ENCODE measurements at places on chromosomes 6 and 20. TPM values are rescaled to one million over a fixed set of nuclear protein-coding genes. Genes with fewer than 3 reads are reported as not detected.

NFATC2 gene
- 7.8 TPM for total RNA-seq

OXT gene
- not detected for total RNA-seq

ZSCAN23 gene
- 2.2 TPM for total RNA-seq

ADTRP gene
- total RNA-seq: not detected

DNA sequence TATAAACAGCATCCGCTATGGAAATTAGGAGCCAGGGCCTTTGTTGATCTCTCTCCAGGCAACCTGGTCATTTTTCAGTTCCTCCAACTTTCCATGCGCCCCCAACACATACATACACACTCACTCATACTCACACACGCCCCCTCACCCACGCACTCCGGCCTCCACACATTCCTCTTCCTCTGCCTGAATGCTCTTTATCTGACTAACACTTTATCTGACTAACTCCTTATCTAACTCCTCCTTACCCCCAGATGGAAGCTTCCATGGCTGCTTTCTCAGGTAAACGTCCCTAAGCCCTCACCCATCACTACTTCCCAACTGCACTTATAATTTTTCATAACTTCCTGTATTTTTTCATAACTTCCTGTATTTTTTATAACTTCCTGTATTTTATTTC lies 17.4 kb downstream of the CASS4 start:
- no peak overlapping the region for H3K4me3 ChIP-seq
- DNase-seq: no peak
- H3K27me3 ChIP-seq: no peaks in the 10 kb centered on the region
- no peak overlapping the region for H3K27ac ChIP-seq

GRCh38 chr20:2804852-2805688 lies 4.6 kb upstream of the CPXM1 start:
- no peak overlapping the region for H3K4me3 ChIP-seq
- no peak overlapping the region for H3K27ac ChIP-seq
- no peak for DNase-seq

- H3K27me3 ChIP-seq: no peaks in the 10 kb centered on the region
- no peaks in the 10 kb centered on the region for H3K36me3 ChIP-seq
- no peak overlapping the region for H3K27ac ChIP-seq
- H3K4me3 ChIP-seq: no peak overlapping the region
- DNase-seq: no peak
These were observed 56.1 kb downstream of the NFATC2 start for GRCh38 chr20:51486197-51487005.

DNA sequence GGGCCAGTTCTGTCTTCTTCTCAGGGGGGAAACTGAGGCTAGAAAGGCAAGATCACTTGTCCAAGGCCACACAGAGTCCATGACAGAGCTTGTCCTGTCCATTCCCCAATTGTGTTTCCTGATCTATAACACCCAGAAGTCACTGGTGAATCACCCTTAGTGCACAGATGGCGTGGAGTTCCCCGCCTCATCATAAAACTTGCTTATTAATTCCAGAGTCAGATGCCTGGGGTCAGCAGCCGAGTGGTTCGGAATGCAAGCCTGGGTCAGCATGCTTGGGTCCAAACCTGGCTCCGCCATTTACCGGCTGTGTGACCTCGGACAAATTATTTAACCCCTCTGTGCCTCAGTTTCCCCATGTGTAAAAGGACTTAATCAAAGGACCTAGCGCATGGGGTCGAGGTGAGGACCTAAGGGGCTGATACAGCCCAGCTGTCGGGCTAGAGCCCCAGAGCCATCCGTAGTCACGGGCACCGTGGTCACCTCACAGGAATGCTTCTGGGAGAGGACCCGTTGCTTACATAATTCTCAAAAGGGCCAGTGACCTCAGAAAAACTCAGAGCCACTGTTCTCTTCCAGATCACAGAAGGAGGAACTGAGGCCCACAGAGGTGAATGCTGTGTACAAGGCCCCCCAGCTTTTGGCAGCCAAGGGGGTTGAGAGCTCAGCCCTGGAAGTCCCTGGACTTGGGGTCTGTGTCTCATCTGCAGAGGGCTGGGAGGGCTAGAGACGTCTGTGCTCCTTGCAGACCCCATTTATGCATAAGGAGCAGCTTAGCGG lies 1.4 kb upstream of the ZBP1 start:
- no peaks in the 10 kb centered on the region for H3K4me1 ChIP-seq
- H3K4me3 ChIP-seq: no peak overlapping the region
- no peaks in the 10 kb centered on the region for H3K36me3 ChIP-seq
- no peak for DNase-seq
- H3K27ac ChIP-seq: no peak overlapping the region
- H3K27me3 ChIP-seq: no peaks in the 10 kb centered on the region

- H3K27ac ChIP-seq: no peak overlapping the region
- DNase-seq: no peak
- no peaks in the 10 kb centered on the region for H3K27me3 ChIP-seq
- H3K4me1 ChIP-seq: no peaks in the 10 kb centered on the region
- H3K4me3 ChIP-seq: no peak overlapping the region
These were observed 66.0 kb upstream of the OLIG3 start for GRCh38 chr6:137560184-137560563.

DNA sequence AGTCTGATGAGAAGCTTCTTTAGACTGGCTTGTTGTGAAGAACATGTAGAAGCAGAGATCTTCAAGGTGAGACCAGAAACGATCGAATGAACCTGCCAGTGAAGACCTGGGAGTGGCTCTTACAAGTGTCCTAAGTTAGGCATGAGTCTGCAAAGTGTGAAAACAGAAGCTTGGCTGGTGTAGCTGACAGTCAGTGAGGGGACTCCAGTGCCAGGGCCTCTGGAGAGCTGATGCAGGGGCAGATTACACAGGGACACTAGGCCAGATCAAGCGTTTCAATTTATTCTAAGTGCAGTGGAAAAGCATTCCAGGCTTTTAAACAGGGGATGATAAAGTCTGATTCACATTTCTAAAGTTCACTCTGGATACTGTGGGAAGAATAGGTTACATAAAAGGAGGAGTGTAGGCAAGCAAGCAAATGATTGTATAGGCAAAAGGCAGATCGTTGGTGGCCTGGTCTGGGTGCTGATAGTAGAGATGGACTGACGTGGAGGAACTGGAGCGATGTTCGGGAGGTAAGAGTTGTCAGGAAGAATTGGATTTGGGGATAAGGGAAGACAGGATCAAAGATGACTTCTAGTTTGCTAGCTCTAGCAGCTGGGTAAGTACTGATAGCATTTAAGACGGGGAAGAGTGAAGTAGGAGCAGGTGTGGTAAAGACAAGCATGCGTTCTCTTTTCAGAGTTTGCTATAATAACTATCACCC lies 133.5 kb downstream of the MAN1A1 start:
- H3K27me3 ChIP-seq: no peaks in the 10 kb centered on the region
- DNase-seq: no peak
- no peak overlapping the region for H3K27ac ChIP-seq
- no peaks in the 10 kb centered on the region for H3K36me3 ChIP-seq
- H3K4me3 ChIP-seq: no peak overlapping the region

DNA sequence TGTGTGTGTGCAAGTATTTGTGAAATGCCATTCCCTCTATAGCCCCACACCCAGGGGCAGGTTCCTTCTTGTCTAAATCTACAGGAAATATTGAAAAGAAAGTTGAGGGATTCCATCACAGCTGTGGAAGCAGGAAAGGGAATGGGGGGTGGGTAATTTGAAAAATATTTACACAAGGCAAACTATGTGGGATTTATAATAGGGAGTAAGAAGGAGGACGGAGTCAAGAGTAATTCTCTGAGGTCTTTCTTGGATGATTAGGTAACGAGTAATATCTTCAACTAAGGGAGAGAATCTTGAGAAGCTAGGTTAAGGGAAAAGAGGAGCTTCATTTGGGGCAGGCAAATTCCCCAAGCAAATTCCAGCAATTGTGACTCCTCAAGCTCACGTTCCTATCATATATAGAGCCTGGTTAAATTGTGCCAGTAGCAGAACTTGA lies 113.5 kb upstream of the SGK1 start:
- DNase-seq: no peak
- no peaks in the 10 kb centered on the region for H3K4me1 ChIP-seq
- no peak overlapping the region for H3K27ac ChIP-seq
- H3K27me3 ChIP-seq: no peaks in the 10 kb centered on the region

DNA sequence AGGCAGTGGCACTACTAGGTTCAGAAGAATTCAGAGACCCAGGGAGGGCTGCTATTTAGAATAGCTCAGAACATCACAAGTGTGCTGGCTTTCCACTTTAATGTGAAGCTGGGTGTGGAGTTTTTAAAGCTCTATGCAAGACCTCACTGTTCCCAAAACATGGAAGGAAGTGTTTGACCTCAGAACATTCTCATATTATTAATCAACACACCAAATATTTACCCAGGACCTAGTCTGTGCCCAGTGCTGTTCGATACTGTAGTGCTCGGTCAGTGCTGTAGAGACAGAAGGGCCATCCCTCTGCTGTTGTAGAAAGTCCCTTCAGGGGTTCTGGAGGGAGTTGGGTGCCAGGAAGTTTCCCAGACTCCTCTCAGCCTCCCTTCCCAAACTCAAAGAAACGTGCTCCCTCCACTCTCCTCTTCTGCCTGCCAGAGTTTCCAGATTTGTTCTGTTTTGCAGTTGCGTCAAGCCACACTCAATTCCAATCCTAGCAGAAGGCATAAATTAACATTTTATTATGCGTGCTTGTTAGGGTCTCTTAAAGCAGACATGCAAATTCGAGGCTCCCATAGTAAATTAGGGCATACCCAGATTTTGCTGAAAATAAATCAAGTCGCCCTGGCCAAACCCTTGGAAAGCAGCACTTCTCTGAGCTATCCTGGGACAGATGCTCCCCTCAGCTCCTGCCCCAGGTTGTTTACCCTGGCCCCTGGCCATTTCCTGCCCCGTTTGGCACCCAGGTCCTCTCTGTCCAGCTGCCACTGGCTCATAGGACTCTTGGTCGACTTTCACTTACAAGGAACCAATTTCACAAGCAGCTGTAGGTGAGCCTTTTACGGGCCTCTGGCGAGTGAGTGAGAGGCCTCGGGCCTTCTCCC lies 248.6 kb downstream of the HIVEP2 start:
- no peaks in the 10 kb centered on the region for H3K27me3 ChIP-seq
- H3K4me3 ChIP-seq: no peak overlapping the region
- no peak for DNase-seq
- no peaks in the 10 kb centered on the region for H3K36me3 ChIP-seq
- no peaks in the 10 kb centered on the region for H3K4me1 ChIP-seq

All from tibial nerve (tissue), 4 donors.